ENCODE measurements at places on chromosomes 13 and 19. TPM values are rescaled to one million over a fixed set of nuclear protein-coding genes. Genes with fewer than 3 reads are reported as not detected.

- H3K27ac ChIP-seq, result no peak within 1 kb of the TSS
- H3K4me3 ChIP-seq, result peak within 1 kb of the TSS; percentile 70
- no peak for DNase-seq
- H3K27me3 ChIP-seq, result peaks cover 85% of the 10 kb centered on the region
- peaks cover 53% of the 10 kb centered on the region for H3K4me1 ChIP-seq
- H3K36me3 ChIP-seq, result no peaks in the 10 kb centered on the region
These were observed at the start of gene CRLF1 for GRCh38 chr19:18606281-18607225. Gene CRLF1, minus strand, starts transcription at chr19:18606799. Its CDS starts 143 bp downstream, at chr19:18606656.

GRCh38 chr19:40315812-40316470, 30.8 kb upstream of the AKT2 start:
- no peak overlapping the region for H3K4me3 ChIP-seq
- no peak for DNase-seq
- no peak overlapping the region for H3K27ac ChIP-seq
- H3K27me3 ChIP-seq, result no peaks in the 10 kb centered on the region

GRCh38 chr13:29501674-29502073, 93.8 kb downstream of the SLC7A1 start:
- H3K27me3 ChIP-seq, result peaks cover 4% of the 10 kb centered on the region
- no peak overlapping the region for H3K4me3 ChIP-seq
- H3K36me3 ChIP-seq, result no peaks in the 10 kb centered on the region
- H3K4me1 ChIP-seq, result peaks cover 18% of the 10 kb centered on the region
- no peak for DNase-seq

DNA sequence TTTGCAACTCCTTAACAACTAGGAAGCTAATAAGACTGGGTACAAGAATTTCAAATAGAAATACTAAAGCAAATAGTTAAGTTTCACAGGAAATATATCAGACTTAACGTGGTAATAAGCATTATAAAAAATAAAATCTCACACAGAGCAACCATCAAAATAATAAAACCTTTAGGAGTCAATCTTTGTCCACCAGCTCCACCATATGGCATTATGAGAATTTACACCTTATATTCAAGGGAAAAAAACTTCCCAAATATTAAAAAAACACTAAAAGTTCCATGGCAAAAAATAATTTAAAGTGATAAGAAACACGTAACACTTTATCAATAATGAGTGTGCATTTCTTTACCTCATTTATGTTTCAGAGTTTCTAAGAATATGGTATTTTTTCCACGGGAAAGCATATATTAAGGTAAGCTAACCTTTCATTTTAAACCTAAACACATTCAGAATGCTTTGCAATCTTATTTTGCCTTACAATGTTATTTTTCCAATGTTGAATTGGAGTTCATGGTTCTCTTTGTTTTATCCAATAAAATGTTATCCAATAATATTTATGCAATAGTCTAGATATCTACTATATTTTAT, 423.2 kb upstream of the SGCG start:
- H3K4me3 ChIP-seq, result no peak overlapping the region
- H3K36me3 ChIP-seq, result peaks cover 10% of the 10 kb centered on the region
- DNase-seq, result no peak
- H3K27ac ChIP-seq, result no peak overlapping the region
- H3K4me1 ChIP-seq, result peaks cover 11% of the 10 kb centered on the region

GRCh38 chr13:113033054-113033850, 64.2 kb downstream of the MCF2L start:
- H3K27ac ChIP-seq, result no peak overlapping the region
- no peak for DNase-seq
- H3K4me3 ChIP-seq, result no peak overlapping the region
- H3K27me3 ChIP-seq, result no peaks in the 10 kb centered on the region
- peaks cover 17% of the 10 kb centered on the region for H3K36me3 ChIP-seq
- H3K4me1 ChIP-seq, result no peaks in the 10 kb centered on the region

DNA sequence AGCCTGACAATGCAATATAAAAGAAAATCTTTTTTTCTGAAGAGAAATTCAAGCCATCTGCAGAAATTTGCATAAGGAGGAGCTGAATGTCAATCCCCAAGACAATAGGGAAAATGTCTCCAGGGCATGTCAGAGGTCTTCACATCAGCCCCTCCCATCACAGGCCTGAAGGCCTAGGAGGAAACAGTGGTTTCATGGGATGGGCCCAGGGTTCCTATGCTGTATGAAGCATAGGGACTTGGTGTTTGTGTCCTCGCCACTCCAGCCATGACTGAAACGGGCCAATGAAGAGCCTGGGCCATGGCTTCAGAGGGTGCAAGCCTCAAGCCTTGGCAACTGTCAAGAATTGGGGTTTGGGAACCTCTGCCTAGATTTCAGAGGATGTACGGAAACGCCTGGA, 883.5 kb downstream of the UQCRFS1 start:
- H3K4me3 ChIP-seq, result no peak overlapping the region
- peaks cover 4% of the 10 kb centered on the region for H3K27me3 ChIP-seq
- peaks cover 17% of the 10 kb centered on the region for H3K4me1 ChIP-seq
- H3K27ac ChIP-seq, result no peak overlapping the region
- H3K36me3 ChIP-seq, result peaks cover 24% of the 10 kb centered on the region

- H3K36me3 ChIP-seq, result no peaks in the 10 kb centered on the region
- H3K27ac ChIP-seq, result no peak overlapping the region
- no peaks in the 10 kb centered on the region for H3K27me3 ChIP-seq
- DNase-seq, result no peak
These were observed 30.7 kb upstream of the WASF3 start for GRCh38 chr13:26526702-26527216.

DNA sequence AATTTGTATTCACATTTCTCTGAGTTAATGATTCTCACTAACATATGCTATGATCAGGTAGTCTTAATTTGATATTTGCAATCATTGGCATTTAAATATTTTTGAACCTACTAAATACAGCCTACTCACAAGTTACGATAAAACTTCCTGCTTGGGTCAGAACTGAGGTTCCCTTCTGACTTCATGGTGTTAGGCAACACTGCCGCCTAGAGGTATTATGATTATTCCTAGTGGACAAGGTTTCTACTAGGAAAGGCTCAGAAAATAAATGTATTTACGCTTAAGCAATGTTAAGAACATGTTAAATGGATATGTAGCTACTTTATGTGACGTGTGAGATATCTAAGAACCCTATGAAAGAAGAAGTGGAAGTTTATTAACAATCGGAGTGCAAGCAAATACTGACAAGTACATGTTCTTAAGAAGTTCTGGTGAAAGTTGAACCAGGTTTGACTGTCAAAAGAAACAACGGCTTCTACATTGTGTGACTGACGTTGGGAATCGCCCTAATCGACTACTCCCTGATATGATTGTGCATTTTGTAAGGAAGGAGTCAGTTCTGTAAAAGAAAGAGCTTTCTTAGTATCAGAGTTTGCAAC, 1395.8 kb downstream of the SLITRK5 start:
- no peak overlapping the region for H3K4me3 ChIP-seq
- H3K36me3 ChIP-seq, result no peaks in the 10 kb centered on the region
- no peak overlapping the region for H3K27ac ChIP-seq
- peaks cover 4% of the 10 kb centered on the region for H3K4me1 ChIP-seq

GRCh38 chr19:35348911-35349611, 1.4 kb downstream of the FFAR1 start:
- H3K4me1 ChIP-seq, result peaks cover 7% of the 10 kb centered on the region
- no peaks in the 10 kb centered on the region for H3K27me3 ChIP-seq
- H3K4me3 ChIP-seq, result no peak overlapping the region
- DNase-seq, result no peak
- H3K27ac ChIP-seq, result no peak overlapping the region

- peaks cover 18% of the 10 kb centered on the region for H3K36me3 ChIP-seq
- DNase-seq, result peak; percentile 5
- peaks cover 33% of the 10 kb centered on the region for H3K4me1 ChIP-seq
- no peak overlapping the region for H3K27ac ChIP-seq
These were observed 2.4 kb downstream of the CD320 start for GRCh38 chr19:8305798-8306197.

GRCh38 chr19:2446381-2446780, 10.4 kb downstream of the LMNB2 start:
- no peak for DNase-seq
- H3K27me3 ChIP-seq, result no peaks in the 10 kb centered on the region
- H3K27ac ChIP-seq, result peak overlapping the region; percentile 86
- peaks cover 6% of the 10 kb centered on the region for H3K4me1 ChIP-seq
- H3K36me3 ChIP-seq, result peaks cover 12% of the 10 kb centered on the region

- H3K4me3 ChIP-seq, result no peak overlapping the region
- H3K36me3 ChIP-seq, result no peaks in the 10 kb centered on the region
- H3K27me3 ChIP-seq, result no peaks in the 10 kb centered on the region
- H3K4me1 ChIP-seq, result peaks cover 6% of the 10 kb centered on the region
These were observed 1566.5 kb upstream of the SLC10A2 start for GRCh38 chr13:104632736-104633135.

DNA sequence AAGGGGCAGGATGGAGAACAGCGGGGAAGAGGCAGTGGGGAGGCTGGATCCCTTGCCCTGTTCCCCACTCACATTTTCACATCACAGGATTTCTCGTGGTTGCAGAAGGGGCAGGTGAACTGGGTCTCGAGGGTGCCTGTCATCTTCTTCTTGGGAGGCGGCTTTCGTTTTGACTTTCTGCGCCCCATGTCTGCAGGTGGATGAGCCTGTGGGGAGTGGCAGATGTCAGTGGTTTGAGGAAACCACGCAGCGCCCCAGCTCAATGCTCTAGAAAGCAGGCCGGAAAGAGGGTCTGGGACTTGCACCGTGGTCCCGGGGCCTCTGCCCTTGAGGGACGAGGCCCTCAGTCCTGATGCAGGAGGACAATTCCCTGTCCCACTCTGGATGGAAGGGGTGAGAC, 4.9 kb downstream of the ELOF1 start:
- H3K27ac ChIP-seq, result no peak overlapping the region
- peaks cover 2% of the 10 kb centered on the region for H3K27me3 ChIP-seq

DNA sequence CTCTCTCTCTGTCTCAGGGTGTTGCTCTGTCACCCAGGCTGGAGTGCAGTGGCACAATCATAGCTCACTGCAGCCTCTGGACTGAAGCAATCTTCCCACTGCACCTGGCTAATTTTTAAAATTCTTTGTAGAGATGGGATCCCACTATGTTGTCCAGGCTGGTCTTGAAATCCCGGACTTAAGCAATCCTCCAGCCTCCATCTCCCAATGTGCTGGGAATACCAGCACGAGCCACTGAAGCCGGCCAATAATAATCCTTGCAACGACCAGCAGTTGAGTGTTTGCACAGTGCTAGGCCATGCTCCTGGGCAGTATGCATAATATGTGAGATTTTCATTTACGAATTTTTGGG, 640 bp upstream of the EPOR start:
- H3K36me3 ChIP-seq, result peaks cover 4% of the 10 kb centered on the region
- no peak for DNase-seq
- peaks cover 19% of the 10 kb centered on the region for H3K4me1 ChIP-seq

DNA sequence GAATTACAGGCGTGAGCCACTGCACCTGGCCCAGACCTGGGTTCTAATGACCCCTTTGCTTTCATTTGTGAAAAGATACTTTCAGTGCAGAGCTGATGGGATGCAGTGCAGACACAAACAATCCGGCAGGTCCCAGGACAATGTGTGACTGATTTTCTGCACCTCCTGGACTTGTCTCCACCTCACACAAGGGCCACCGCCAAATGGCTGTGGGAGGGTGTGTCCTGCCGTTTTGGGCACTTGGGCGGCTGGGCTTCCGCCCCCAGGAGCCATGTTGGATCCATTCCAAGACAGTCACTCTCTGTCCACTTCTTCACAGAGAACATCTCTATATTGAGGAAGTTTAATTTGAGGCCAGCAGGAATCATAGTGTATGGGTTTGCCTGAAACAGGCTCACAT, 112.3 kb upstream of the ZNF507 start:
- no peaks in the 10 kb centered on the region for H3K4me1 ChIP-seq
- no peaks in the 10 kb centered on the region for H3K36me3 ChIP-seq
- no peak for DNase-seq
- H3K27me3 ChIP-seq, result no peaks in the 10 kb centered on the region

DNA sequence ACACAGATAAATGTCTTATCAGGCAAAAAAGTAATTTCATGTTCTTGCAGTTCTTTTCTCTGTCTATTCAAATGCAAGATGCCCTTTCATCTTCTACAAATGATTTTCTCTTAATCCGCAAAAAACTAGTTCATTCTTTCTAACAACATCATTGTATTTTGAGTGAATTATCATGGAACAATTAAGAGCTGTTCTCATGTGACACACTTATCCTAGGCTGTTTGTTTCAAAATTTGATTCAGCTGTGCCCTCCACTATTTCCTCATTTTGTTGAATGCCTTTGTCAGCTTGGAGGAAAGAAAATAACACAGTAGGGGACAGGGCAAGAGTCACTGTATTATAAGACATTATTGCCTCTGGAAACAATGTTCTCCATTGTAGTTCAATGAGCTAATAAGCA, 396.9 kb downstream of the KCTD12 start:
- H3K4me1 ChIP-seq, result peaks cover 5% of the 10 kb centered on the region
- H3K4me3 ChIP-seq, result no peak overlapping the region
- H3K27me3 ChIP-seq, result no peaks in the 10 kb centered on the region
- no peak overlapping the region for H3K27ac ChIP-seq

GRCh38 chr13:38366954-38367645, 17.4 kb downstream of the UFM1 start:
- H3K27me3 ChIP-seq, result no peaks in the 10 kb centered on the region
- DNase-seq, result no peak
- no peak overlapping the region for H3K4me3 ChIP-seq
- H3K36me3 ChIP-seq, result peaks cover 14% of the 10 kb centered on the region
- no peak overlapping the region for H3K27ac ChIP-seq

DNA sequence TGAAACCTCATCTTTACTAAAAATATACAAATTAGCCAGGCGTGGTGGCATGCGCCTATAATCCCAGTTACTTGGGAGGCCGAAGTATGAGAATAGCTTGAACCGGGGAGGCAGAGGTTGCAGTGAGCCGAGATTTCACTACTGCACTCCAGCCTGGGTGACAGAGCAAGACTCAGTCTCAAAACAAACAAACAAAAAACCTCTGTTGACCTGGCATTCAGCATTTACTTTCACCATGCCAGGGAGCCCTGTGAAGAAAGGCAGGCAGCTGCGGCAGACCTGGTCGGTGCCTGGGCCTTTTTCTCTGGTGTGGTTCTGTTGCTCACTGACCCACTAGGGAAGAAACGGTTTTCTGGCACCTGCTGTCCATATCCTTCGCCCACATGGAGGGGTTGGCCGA, 49.8 kb downstream of the DNM2 start:
- H3K4me1 ChIP-seq, result peaks cover 15% of the 10 kb centered on the region
- H3K27me3 ChIP-seq, result no peaks in the 10 kb centered on the region
- no peak for DNase-seq
- no peak overlapping the region for H3K27ac ChIP-seq
- H3K36me3 ChIP-seq, result peaks cover 11% of the 10 kb centered on the region

DNA sequence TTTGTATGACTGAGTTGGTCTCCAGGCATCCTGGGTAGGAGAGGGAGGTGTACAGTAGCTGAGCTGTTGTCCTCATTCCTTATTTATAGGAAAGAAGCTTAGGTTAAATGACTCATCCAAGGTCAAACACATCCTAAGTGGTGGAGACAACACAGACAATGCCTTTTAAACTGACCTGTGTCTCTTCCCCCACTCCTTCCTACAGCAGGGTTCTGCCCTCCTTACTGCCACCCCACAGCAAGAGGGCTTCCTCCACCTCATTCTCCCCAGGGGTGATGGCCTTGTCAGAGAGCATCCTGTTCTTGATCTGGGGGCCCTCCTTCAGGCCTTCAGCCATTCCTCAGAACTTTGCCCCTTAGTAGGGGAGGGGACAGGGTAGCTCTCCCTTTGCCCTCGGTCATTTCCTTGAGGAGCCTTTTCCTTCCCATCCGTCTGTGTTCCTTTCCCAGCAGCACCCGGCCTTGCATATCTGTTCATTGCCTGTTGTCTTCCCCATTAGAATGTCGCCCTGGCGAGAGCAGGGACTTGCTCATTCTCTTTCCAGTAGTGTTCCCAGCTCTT, 48.2 kb upstream of the GPI start:
- peaks cover 4% of the 10 kb centered on the region for H3K36me3 ChIP-seq
- no peak overlapping the region for H3K4me3 ChIP-seq

The BRME1 gene
- 7.2 TPM for total RNA-seq

The ZNF579 gene
- 29.7 TPM for total RNA-seq

The RFPL4AL1 gene
- not detected for total RNA-seq

The PCSK4 gene
- total RNA-seq, result 18.6 TPM

The APBA3 gene
- total RNA-seq, result 28.1 TPM

The CARD8 gene
- 23.0 TPM for total RNA-seq

The CEACAM5 gene
- 0.46 TPM for total RNA-seq

The ZNF285 gene
- 2.6 TPM for total RNA-seq

The NLRP9 gene
- not detected for total RNA-seq
